ENCODE measurements at places on chromosomes 7 and 10. TPM values are rescaled to one million over a fixed set of nuclear protein-coding genes. Genes with fewer than 3 reads are reported as not detected.

CACNB2 gene
- total RNA-seq: not detected

CYP2C19 gene
- total RNA-seq: 0.22 TPM

ATP6V0E2 gene
- total RNA-seq: 32.4 TPM

BPGM gene
- total RNA-seq: 14.2 TPM

FGFBP3 gene
- total RNA-seq: 1.2 TPM

ASAH2B gene
- total RNA-seq: 3.9 TPM

VWA2 gene
- not detected for total RNA-seq

OR6V1 gene
- not detected for total RNA-seq

TMEM229A gene
- not detected for total RNA-seq

TAC1 gene
- total RNA-seq: not detected

MYL10 gene
- total RNA-seq: not detected

SCIN gene
- total RNA-seq: 0.05 TPM

EPDR1 gene
- 1.3 TPM for total RNA-seq

TRIM50 gene
- total RNA-seq: not detected

GTF2IRD1 gene
- total RNA-seq: 2.9 TPM

Data from activated naive CD4-positive, alpha-beta T cell treated with anti-CD3 and anti-CD28 coated beads for 36 hours (primary cell).